ENCODE measurements at places on chromosomes 3 and 15.

- no peak for DNase-seq
Observed at GRCh38 chr3:155244699-155245098, 48.8 kb downstream of the STRIT1 start.

- no peak for DNase-seq
Observed at GRCh38 chr15:94094310-94094709, 137.1 kb upstream of the MCTP2 start.

DNA sequence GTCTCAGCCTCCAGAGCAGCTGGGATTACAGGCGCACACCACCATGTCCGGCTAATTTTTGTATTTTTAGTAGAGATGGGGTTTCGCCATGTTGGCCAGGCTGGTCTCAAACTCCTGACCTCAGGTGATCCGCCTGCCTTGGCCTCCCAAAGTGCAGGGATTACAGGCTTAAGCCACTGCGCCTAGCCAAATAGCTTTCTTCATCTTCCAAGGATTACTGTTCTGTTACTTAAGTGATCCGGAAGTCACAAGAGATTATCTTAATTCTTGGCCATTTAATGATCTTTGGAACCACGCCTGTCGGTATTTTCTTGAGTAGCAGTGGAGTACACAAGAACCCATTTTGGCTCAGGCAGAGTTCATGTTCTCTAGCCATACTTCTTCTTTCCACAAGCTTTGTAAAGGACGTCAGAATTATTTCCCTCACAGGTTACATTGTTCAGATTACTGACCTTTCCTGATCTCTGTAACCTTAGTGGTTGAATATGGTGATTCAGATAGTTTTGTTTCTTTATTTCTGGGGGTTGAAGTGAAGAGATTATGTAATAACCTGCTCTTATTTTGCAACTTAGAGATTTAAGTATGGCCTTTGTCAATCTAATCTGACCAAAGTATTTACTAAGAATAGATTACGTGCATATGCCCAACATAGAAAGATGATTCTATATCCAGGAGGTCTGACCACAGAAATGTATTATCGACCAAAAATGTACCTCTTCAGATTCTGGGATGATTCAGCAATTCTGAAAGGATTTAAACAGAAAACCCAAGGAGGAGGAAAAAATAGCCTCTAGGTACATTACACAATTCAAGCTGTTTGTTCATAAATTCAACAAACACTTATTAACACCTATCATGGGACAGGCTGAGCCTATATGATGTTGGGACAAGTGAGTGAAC lies 132.2 kb downstream of the GREM1 start:
- DNase-seq: no peak

DNA sequence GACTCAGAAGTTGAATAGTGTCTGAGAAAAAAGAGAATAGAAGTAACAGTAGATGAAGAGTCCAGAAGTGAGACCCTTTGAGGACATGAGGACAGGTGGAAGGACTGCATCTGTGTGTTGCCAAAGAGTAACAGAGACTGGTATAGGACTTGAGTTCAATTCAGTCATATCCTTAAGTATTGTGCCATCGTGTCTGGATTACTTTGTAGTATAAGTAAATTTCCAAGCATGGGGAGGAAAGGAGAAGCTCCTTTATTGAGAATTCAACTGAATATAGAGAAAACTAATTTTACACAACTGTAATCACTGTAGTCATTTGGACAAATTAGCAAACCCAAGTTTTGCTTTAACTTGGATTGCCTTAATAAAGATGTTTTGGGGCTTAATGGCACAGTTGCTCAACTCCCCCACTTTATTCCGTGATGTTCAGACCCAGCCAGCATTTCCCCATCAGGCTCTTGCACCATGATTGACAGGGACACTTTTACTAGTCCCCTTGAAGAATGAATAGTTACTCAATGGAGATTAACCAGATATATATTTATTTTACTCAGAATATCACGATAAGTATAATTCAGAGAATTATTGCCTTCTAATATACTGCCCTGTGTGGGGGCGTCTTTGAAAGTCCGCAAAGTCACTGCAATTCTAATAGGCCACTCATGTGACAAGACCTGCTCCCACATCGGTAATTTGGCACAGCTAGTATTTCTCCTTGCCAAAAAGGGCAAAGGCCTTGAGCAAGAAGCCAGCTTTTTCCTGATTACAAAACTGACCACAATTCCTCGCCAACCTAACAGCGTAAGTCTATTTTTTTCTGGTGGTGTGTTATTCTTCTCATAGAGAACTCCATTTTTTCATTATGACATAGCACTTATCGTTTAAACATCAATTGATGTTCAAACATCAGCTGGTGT lies 61.3 kb downstream of the PPARG start:
- no peak for DNase-seq

GRCh38 chr3:69137005-69137404 lies 14.6 kb upstream of the LMOD3 start:
- DNase-seq: no peak

GRCh38 chr3:190072856-190073255 lies 47.8 kb downstream of the P3H2 start:
- no peak for DNase-seq

GRCh38 chr3:112572701-112573100 lies 10.9 kb downstream of the SLC35A5 start:
- no peak for DNase-seq

DNA sequence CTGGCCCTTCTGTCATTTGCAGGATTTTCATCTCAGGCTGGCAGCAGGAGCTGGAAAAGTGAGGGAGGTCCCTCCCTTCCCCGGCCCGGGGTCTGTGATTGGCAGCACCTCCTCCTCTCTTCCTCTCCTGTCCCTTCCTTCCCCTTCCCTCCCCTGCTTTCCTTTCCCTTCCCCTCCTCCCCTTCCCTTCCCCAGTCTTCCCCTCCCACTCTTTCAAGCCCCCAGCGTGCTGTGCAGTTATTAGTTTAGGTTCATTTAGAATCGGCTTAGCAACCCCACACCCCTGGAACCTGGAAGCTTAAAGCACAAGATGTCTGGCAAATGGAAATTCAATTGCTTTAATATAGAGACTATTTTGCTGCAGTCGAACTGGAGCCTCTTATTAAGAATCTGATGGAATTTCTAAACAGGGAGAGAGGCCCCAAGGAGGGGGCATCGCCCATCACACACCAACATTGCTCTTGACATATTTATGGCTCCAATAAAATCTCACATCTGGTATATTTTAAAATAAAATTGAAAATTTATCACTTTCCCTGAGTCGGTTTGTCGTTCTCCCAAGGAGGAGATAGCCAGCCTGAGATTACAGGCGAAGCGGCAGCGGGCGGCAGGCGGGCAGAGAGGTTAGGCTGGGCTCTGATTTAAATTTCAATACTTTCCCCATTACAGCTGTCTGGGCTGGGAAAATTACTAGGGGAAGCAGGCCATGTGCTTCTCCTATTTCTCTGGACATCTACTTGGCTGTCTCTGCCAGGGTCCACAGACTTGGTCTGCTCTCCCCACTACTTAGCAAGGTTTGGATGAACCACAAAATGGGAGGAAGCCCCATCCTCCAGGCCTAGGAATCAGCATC lies 98.9 kb downstream of the LINGO1 start:
- no peak for DNase-seq

GRCh38 chr3:184491867-184492615 lies 69.5 kb upstream of the EPHB3 start:
- DNase-seq: no peak

DNA sequence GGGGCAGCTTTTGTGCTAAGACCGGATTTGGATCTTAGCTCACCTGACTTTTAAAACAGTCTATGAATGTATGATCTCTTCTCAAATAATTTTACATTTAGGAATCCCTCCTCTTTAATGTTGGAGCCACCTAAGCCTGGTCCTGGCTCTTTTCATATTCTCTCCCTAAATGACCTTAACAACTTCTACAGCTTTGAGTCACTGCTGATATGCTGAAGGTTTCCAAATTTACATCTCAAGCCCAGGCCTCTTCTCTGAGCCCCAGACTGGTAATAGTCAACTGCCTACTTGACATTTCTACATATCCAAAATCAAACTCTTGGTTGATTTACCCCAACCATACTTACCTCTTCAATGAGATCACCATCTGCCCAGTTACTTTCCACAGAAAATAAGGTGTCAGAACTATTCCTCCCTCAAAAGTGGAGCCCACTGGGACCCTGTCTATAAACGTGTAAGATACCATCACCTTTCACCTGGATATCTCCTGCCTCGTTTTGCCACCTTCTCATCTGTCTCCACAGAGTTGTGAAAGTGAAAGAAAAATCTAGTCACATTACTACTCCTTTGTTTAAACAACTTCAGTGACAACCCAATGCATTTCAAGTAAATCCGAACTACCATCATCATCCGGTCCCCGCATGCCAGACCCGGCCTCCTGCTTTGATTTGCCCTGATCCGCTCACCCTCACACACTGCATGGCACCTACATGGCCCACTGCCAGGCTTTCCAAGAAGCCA lies 48.8 kb downstream of the UBP1 start:
- DNase-seq: no peak

DNA sequence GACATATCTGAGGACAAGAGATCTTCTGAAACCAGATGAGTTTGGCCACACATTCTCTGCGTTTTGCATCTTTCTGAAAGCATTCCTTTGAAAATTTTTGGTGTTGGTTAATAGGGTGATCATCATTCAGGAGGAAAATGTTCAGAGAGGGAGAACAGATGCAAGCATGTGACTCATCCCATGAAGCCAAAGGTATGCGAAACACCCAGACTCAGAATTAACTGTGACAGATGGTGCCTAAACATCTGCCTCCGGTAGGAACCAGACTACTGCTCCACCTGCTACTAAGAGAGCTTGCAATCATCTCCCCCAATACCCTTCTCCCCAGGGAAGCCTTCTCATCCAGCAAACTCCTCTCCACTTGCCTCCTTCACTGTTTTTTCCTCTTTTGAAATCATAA lies 46.2 kb downstream of the TRIM69 start:
- DNase-seq: no peak
